ENCODE measurements at places on chromosomes 12 and 14. TPM values are rescaled to one million over a fixed set of nuclear protein-coding genes. Genes with fewer than 3 reads are reported as not detected.

DNA sequence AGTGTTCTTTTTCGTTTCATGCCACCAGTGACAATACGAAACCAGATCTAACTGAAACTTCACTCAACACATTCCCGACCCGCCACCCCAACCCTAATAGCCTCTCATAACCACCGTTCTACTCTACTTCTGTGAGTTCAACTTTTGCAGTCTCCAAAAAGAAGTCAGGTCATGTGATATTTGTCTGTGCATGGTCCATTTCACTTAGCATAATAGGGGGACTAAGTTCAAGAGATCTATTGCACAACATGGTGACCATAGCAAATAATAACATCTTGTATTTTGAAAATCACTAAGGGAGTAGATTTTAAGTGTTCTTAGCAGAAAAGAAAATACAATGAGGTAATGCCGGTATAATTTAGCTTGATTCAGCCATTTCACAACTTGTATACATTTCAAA is 376.4 kb downstream of the DIO2 start:
- no peak for ATAC-seq

CMA1 gene
- not detected for total RNA-seq

GRCh38 chr14:44941591-44941990 is 20.2 kb downstream of the KLHL28 start:
- no peak for ATAC-seq

GRCh38 chr12:109541413-109541726 is 31.9 kb downstream of the MMAB start:
- peak; percentile 24 for ATAC-seq

TAS2R14 gene
- 2.3 TPM for total RNA-seq

Measured in motor neuron (in vitro differentiated cells).